Posterior cingulate gyrus (tissue), 11 donors: ENCODE measurements at places on chromosomes 12 and 14.

- no peak for DNase-seq
Measured at GRCh38 chr12:112153893-112154219, 28.5 kb downstream of the TRAFD1 start.

DNA sequence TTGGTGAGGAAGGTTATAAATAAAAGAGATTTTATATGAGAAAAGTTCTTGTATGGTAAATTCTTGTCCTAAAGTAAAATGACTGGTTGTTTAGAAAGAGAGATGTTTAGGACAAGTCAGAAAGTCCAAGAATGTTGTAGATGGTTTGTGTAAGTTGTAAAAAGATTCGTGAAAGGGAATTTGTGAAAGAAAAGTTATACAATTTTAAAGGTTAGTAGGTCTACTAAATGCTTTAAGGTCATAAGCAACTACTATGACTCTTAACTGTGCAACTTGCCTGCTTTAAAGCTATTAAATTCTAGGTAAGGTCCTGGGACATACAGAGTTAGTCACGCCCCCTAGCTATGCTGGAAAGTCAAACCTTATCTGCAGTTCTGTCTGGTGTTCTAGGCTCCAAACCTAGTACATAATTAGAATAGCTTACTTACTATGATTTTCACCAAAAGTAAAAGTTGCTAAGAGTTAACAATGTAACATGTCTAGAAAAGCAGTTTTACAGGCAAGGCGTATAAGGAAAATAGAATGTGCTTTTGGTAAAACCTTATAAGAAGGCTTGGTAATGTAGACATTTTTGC is 11.2 kb upstream of the DHRS2 start:
- DNase-seq, result no peak

DNA sequence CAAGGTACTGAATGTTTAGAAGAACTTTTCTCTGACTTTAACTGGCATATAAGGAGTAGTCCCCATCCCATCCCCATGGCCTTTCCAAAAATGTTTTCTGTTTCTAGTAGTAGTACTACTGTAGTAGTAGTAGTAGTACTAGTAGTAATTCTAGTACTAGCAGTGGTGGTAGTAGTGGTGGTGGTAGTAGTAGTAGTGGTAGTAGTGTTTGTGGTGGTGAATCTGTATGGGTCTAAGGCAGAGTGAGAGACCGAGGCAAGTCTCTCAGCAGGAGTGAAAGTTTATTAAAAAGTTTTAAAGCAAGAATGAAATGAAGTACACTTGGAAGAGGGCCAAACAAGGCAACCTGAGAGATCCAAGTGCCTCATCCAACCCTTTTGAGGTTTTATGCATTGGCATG is 58.6 kb downstream of the FOXN4 start:
- DNase-seq, result no peak

- no peak for DNase-seq
Measured at GRCh38 chr14:51167587-51168214, 72.3 kb upstream of the TMX1 start.

DNA sequence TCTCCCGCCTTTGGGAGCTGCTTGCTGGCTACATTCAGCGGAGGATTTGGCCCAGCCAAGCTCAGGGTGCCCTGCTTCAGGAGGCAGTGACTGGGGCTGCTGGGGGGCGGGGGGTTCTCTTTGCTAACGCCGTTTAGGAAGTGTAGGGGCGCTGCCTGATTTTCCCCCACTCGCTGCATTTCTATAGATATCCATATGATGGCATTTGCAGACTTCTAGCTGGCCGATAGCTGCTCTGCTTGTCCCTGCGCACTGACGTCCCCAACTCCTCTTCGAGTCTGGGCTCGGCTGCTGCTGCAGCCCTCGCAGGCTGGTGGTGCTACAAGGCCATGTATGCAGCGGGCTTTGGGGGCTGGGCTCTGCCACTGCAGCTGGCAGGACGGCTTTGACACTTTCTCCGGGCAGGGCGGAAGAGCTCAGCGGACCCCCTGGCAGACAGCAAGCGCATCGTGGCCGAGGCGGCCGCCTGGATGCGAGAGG is 3.1 kb downstream of the LRFN5 start:
- DNase-seq, result peak; percentile 93

GRCh38 chr14:88931321-88932110 is 107.1 kb downstream of the TTC8 start:
- no peak for DNase-seq

- DNase-seq, result no peak
Measured at GRCh38 chr14:95261616-95262510, 57.8 kb downstream of the CLMN start.

DNA sequence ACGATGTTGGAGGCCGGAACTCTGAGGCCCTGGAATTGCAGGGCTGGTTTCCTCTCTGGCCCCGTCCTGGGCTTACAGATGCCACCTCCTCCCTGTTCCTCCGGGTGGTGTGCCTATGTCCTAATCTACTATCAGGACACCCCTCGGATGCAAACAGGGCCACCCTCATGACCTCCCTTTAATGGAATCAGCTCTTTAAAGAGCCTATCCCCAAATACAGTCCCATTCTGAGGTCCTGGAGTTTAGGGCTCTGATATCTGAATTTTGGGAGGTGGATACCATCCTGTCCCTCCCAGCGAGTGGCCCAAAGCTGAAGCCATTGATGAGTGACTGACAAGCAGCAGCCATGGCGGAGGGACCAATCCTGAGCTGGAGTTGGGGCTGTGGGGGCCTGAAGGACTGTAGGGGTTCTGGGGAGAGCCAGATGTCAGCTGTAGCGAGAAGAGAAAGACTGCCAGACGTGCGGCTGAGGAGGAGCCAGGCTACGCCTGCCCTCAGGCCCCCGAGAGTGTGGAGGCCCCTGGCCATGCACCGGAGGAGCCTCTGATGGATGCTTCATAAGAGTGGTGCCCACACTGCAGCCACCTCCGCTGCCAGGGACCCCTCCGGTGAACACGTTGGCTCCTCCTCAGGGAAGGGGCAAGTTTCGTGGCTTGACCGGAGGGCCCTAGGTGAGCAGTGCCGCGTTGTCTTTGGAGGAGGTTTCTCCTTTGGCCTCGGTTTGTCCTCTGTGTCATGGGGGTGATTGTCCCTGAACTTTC is 100.2 kb downstream of the KIF26A start:
- no peak for DNase-seq
